ENCODE measurements at places on chromosomes 11 and 22.

- no peak for DNase-seq
Observed at GRCh38 chr22:28736301-28737155, 5.1 kb downstream of the CHEK2 start.

DNA sequence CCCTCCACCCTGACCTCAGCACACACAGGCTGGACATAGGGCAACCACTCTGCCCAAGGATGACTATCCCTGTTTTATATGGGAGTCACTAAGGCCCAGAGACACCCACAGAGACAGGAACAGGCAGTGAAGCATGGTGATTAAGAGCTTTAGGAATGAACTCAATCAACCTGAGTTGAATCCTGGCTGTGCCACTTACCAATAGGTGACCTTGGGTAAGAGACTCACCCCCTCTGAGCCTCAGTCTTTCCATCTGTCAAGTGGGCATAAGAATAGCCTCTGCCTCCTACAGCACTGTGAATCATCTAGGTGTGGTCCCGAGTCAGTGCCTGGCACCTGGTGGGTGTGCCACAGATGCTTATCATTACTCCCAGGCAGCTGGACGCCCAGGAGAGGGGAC lies 6.8 kb downstream of the CRYBB1 start:
- no peak for DNase-seq

GRCh38 chr22:26740253-26740652 lies 82.9 kb downstream of the MIAT start:
- no peak for DNase-seq

DNA sequence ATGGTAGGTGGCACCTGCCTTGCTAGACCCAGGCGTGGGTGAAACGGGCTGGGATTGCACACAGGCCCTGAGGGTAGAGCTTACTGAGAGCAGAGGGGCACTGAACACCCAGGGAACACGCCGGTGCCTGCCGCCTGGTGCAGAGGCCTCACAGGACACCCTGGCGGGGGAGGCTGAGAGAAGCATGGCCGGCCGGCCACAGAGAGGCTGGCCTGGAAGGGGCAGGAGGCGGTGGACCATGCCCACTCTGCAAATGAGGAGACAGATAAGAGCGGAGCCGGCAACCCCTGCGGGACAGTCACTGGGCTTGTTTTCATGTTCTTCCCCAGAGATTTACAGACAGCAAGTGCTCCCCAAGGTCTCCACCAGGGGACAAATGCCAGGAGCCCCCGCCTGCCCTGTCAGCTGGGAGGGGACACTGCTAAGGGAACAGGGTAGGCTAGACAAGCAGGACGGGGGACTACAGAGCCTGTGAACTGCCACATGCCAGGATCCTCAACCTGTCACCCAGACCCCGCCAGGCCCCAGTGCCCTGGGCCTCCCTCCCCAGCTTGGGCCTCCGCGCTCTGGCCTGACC lies 38.5 kb upstream of the TCF20 start:
- no peak for DNase-seq

DNA sequence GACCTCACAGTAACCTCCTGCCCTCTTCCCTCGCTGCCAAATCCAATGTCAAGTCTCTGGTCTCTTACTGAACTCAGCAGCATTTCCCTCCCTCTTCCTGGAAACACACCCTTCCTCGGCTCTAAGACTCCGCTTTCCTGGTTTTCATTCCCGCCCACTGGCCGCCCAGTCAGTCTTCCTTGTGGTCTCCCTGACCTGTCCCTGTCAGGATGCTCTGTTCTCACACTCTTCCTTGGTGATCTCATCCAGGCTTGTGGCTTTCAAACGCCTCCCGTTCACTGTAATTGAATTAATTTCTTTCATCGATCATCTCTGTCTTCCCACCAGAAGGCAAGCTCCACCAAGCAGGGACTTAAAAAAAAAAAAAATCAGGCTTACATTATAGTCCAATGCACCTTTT lies 33.5 kb downstream of the MYO18B start:
- no peak for DNase-seq

GRCh38 chr11:49505231-49505630 lies 296.8 kb upstream of the FOLH1 start:
- DNase-seq = no peak

DNA sequence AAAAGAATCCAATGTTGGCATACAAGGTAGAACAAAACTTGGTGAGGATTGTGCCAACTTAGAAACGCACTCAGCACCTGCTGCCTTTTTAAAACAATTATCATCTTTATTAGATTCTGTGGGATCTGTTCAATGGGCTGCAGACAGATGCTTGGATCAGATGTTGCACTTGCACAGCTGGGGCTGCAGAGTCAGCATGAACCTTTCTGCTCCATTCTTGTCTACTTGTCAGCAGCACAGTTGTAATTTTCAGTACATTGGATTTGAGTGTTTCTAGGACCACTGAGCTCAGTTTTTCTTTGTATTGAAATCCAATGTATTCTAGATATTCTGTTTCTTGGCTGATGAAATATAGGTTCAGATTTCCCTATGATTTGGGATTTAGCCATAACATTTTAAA lies 164.5 kb downstream of the LUZP2 start:
- DNase-seq = no peak

- no peak for DNase-seq
Observed at GRCh38 chr22:46851311-46851710, 88.9 kb downstream of the TBC1D22A start.

- peak; percentile 79 for DNase-seq
Observed at GRCh38 chr11:63738720-63739360, 29.7 kb downstream of the ZFTA start.

GRCh38 chr11:93407777-93408401 lies 77.3 kb downstream of the DEUP1 start:
- DNase-seq = no peak

GRCh38 chr22:47698906-47699305 lies 936.5 kb downstream of the TBC1D22A start:
- DNase-seq = no peak

DNA sequence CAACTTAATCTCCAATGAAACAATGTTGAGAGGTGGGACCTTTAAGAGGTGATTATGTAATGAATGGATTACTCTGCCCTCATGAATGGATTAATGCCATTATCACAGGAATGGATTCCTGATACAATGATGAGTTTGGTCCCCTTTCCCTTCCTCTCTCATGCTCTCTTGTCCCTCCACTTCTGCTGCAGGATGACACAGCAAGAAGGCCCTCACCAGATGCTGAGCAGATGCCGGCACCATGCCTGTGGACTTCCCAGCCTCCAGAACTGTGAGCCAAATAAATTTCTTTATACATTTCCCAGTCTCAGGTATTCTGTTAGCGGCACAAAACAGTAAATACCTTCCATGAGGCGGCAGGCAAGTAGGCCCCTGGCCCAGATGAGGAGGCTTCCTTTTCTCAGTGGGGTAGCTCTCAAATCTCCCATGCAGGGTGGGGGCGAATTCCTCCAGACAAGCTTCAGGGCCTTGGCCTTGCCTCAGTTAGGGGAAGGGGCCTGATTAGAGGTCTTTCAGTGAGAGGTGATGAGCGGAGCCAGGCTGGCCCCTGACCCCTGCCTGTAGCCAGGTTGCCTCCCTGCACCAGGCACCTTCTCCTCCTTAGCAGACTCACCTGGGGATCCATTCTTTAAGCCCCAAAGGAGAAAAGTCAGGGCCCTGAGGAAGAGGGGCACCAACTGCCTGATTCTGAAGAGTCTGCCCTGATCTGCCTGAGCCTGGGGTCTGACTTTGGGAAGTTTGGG lies 86.0 kb downstream of the RRM1 start:
- no peak for DNase-seq

DNA sequence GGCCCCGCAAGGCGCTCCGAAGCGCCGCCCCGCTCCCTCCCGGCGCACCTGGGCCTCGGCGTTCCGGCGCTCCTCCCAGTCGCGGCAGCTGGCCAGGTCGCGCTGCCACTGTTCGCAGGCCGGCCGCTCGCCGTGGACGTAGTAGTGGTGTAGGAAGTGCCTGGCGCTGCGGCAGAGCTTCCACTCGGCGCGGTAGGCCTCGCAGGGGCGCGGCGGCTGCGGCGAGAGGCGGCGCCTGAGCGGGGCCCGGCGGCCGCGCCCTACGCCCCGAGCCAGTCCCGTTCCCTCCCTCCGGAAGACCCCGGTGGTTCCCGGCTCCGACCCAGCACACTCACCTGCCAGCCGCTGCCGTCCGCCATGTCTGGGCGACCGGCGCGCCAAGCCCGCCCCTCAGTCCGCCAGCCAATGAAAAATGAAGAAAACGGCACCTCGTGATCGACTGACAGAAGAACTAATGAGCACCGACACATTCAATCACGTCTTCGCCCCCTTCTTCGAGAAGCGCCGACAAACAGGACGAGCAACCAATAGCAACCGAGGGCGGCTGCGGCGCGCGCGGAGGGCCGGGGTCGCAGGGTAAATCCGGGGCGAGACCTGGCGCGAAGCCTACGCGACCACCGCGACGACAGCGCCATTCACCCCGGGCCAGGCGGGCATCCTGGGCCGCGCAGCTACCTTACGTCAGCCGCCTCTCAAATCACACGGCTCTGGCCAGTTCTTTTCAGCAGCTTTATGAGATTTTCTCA lies at the start of gene C22orf39:
C22orf39 (minus strand) TSS at position 382 of the 746 bp plus-strand sequence; CDS start at position 359, 23 bp downstream.
- DNase-seq = peak; percentile 87

GRCh38 chr11:61068581-61068980 lies 33.7 kb upstream of the CD5 start:
- no peak for DNase-seq

DNA sequence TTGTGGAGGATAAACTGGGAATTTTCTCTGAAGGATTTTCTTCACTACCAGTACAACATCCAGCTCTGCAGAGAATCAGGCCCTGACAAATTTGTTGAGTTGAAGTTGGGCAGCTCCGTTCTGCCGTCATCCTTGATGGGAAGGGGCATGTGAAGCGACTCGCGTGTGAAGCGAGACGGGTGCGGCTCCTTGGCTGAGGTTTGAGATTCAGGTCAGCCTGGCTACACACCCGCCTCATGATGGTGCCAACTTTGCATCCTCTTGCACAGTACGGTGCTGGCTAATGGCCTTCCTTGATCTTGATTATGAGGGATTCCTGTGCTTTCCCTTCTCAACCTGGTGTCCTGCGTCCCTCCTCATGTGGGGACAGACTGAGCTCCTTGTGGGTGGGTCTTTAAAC lies 19.7 kb upstream of the CDC42EP2 start:
- DNase-seq = no peak

DNA sequence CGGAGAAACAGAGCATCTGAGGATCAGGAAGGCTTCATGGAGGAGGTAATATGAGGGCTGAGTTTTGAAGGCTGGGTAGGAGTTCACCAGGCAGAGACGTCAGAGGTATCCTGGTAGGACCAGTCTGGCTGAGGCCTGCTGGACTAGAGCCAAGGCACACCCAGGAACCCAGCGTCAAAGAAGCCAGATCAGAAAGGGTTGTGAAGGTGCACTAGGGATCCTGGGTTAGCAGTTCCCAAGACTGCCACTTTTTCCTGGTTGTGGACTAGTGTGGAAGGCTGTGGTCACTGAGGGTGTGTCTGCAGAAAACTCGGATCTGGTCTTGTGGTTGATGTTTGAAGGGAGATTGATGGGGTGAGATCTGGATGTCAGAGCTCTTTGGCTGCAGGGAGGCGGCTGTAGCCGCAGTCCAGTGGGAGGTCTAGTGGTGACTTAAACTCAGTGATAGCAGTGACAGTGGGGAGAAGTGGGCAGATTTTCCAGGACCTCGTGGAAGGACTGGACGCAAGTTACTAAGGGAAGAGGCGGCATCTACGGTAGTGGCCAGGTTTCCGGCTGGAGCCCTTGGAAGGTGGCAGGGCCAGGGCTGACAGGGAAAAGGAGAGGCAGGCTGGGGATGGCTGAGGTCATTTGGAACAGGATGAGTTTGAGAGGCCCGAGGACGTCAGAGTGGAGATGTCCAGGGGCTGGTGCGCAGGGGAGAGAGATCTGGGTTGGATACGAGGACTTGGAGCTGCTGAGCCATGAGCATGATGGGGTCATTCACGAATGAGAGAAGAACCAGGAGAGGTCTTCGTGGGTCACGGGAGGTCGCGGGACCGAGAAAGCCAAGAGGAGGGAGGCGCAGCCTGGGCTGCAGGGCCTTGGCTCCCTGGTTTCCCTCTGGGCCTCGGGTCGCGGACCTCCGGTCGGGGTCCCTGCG lies 10.9 kb downstream of the RELA start:
- no peak for DNase-seq

- no peak for DNase-seq
Observed at GRCh38 chr11:123286255-123286654, 91.2 kb upstream of the CLMP start.

DNA sequence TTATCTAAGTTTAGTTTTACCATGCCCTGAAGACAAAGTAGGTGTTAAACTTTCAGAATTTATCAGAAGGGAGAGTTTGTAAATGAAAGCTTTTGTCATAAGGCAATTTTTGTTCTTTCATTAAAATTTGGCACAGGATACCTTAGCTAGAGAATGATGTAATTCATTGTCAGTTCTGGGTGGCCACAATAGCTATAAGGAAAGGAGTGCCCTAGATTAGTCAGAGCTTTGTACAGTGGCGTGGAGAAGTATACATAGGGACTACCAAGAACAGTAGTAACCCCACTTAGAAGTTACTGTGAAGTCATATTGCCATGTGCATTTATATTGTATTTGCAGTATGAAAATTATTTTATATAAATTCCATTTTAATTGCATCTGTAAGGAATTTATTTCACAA lies 126.3 kb upstream of the CARD18 start:
- DNase-seq = no peak

GRCh38 chr11:6030708-6031405 lies at the start of gene OR56A1:
OR56A1 (minus strand) TSS chr11:6030758; CDS start chr11:6027692, 3,066 bp downstream.
- no peak for DNase-seq

- DNase-seq = no peak
Observed at GRCh38 chr11:10640308-10640707, 53.2 kb downstream of the IRAG1 start.

DNA sequence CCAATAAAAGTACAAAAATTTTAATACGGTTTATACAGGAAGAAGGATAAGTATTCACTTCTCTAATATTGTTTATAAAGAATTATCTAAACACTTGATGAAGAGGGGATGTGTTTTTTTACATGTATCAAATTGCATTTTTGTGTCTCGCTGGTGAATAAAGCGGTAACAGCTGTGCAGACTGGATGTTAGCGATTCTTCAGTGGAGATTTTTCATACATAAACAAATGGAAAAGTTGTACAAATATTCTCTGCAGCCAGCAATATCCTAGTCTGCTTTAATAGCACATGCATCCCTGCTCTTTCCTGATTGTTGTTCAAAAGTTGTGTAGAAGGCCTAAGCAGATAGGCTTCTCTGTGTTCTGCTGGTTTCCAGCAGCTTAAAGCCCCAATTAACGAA lies 369.3 kb downstream of the SOX6 start:
- DNase-seq = no peak
